Non-pigmented ciliary epithelial cell (primary cell): ENCODE measurements at places on chromosomes 2 and 18.

DNA sequence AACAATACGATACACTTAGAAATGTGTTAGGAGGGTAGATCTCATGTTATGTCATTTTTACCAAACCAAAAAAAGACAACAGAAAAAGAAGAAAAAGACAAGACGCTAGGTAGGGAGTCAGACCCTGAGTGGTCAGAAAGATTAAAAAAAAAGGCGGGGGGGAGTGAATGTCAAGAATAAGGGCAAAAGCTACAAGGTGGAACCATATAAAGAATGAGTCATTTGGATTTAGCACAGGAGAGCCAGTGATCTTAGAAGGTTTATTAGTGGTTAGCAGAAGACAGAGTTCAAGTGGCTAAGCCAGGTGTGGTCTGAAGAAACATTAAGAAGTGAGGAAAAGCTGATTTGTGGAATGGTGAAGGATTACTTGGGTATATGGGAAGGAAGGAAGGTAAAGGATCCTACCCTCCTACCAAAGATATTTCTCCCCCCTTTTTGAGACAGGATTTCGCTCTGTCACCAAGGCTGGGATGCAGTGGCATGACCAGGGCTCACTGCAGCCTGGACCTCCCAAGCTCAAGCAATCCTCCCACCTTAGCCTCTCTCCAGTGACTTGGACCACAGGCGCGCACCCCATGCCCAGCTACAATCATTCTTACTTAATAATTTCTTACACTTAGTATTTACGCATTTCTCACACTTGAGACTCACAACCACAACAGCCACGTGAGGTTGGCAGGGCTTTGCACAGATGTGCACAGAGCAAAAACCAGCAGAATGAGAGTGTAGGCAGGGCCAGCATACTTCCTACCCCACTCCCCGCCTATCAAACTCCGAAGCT lies 2.6 kb downstream of the DSC2 start:
- no peak for DNase-seq

- no peak for DNase-seq
Measured at GRCh38 chr2:157931542-157931941, 55.4 kb upstream of the ACVR1 start.

- no peak for DNase-seq
Measured at GRCh38 chr2:236571145-236571544, 1.5 kb downstream of the ACKR3 start.

- DNase-seq = no peak
Measured at GRCh38 chr2:66334237-66335029, 100.5 kb upstream of the MEIS1 start.

DNA sequence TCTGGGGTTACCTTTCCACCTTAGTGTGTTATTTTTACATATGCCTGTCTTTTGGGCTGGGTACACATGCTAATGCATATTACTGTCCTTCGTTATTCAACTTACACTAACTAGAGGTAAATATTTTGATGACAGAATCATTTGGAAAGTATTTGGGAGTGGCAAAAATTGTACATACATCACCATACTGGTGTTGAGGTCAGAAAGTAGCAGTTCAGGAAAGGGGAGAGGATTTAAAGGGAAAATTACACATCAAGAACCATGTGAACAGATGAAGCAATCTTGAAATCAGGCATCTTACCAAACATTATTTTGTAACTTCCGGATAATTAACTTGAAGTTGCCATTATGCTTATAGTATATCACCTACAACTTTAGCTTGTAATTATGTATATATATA lies 379.7 kb downstream of the RND3 start:
- no peak for DNase-seq

- no peak for DNase-seq
Measured at GRCh38 chr2:205772983-205773382, 90.7 kb downstream of the NRP2 start.

DNA sequence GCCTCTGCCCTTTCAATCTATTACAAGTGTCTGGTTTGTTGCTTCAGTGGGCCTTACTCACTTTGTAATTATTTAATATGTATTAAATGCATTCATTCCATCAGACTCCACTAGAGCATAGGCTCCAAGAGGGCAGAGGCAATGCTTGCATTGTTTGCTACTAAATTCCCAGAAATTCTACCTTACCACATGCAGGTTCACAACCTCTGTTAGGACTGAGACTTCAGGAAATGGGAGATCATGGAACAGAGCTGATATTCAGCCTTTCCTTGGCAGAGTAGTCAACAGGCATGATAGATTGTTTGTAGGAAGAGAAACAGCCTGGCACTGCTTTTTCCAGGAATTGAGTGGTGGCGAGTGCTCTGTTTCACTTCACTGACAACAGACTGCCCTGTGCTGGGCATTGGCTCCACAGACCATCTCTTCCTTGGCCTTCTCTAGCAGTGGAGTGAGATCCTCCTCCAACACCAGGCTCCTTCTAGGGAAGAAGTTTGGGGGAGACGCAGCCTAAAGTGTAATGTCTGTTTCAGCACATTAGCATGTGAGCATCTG lies 6.2 kb upstream of the MATN3 start:
- no peak for DNase-seq

DNA sequence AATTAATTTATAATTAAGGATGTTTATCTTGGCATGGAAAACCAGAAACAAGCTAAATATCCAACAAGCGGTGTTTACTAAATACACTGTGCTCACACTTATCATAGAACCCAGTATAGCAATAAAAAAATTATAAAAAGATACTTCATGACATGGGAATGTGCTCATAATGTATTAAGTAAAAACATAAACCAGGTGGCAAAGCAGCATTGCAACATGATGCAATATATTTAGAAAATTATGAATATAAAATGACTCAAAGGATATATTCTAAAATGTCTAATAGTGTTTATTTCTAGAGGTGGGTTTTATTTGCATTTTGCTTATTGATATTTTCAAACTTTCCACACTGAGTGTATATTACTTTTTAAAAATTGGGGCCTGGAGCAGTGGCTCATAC lies 84.4 kb upstream of the ATL2 start:
- no peak for DNase-seq

GRCh38 chr2:30112561-30112960 lies 34.2 kb upstream of the YPEL5 start:
- no peak for DNase-seq

DNA sequence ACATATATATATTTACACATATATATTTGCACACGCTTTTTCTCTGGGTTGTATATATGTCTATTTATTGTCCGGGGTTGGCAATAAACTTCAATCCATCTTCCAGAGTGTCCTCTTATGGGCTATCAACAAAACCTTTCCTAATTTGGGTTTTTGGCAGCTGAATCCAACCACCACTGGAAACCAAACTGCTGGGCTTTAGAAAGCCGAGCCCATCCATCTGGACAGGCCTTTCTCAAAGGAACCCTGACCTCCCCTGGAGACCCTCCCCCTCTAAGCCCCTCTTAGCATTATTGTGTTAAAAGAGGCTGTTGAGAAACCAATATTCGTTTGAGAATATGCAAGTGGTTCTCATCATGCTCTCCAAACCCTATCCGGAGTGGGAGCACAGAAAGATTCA lies 153.6 kb downstream of the NRP2 start:
- DNase-seq = no peak

- DNase-seq = no peak
Measured at GRCh38 chr2:148947299-148947698, 72.3 kb downstream of the KIF5C start.

DNA sequence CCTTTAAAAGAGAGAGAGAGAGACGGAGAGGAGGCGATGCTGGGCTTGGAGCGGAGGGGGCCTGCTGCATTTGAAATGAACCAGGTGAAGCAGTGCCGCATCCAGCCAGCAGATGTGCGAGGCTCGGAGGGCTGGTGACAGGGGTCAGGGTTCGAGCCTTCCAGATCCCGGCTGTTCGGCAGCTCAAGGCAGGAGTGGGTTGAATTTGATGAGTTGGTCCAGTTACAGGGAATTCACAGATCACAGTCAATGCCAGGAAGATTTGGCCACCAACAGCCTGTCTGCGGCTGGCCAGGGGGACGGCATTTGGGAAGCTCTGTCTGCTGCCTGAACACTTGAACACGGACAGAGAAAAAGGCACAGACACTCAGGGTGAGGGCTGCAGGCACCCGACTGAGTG lies 48.6 kb downstream of the PTGR3 start:
- DNase-seq = no peak

DNA sequence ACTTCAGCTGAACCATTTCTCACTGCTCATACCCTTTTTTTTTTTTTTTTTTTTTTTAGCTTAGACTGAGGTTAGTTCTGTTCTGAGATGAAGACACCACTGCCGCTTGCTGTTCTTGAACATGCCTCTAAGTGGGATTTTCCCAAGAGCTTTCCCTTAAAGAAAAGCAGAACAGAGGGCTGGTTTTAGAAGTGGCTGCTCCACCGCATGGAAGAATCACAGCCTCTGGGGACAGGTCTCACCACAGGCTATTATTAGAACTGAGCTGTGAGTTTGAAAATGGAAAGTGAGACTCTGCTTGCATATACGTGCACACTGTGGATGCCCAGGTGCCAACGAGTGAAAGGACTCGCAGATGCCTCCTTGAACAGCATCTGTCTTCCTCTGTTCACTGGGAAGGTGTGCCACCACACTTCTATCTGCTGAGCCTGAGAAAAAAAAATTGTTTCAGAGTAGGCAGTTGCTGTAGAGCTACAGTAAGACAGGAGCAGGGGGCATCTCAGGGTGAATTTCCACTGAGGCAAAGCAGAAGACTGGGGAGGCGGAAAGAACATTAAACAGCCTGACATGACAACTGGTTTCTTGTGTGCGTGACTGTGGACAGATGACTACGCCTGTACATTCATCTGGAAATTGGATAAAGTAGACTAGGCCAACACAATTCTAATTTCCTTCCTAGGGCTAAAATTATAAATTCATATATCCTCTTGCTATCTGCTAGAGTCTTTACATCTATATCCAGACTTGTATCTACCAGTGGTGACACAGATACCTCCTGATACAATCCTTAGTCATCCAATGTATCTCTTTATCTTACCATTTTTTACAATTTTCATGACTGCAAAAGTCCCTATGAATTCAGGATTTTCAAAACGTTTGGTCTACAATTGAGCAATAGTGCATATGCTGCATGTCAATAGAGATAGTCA lies 1045.7 kb upstream of the CELF4 start:
- DNase-seq = no peak

- peak; percentile 18 for DNase-seq
Measured at GRCh38 chr2:41038408-41038807, 586.5 kb upstream of the SLC8A1 start.

- no peak for DNase-seq
Measured at GRCh38 chr18:58858591-58859468, 5.8 kb upstream of the ZNF532 start.

- DNase-seq = no peak
Measured at GRCh38 chr2:190477661-190478454, 56.7 kb downstream of the NEMP2 start.

DNA sequence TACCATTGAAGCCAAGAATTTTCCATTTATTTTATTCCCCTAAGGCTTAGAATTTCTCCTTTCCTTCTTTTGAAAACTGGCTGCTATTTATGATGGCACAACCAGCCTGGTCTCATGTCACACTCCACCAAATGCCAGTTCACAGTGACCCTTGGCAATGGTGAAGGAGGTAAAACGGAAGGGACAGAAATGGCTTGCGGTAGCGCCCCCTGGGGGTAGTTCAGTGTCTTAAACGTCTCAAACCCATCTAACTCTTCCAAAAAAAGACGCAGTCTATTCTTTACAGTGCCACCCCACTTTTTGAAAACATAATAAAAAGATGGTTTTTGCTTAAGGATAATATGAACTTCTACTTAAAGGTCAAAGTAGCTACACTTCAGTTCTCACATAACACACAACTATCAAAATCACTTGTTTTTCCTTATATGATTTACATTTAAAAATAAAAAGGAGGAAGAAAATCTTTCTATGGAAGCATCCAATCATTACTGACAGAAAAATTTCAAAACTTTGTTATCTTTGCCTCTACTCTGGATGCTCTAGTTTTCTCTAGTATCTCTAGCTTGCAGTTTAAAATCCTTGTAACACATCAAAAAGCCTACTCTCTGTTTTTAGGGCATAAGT lies 28.0 kb downstream of the PNO1 start:
- DNase-seq = no peak

- DNase-seq = peak; percentile 26
Measured at GRCh38 chr18:3649633-3650426, 199.9 kb downstream of the TGIF1 start.

DNA sequence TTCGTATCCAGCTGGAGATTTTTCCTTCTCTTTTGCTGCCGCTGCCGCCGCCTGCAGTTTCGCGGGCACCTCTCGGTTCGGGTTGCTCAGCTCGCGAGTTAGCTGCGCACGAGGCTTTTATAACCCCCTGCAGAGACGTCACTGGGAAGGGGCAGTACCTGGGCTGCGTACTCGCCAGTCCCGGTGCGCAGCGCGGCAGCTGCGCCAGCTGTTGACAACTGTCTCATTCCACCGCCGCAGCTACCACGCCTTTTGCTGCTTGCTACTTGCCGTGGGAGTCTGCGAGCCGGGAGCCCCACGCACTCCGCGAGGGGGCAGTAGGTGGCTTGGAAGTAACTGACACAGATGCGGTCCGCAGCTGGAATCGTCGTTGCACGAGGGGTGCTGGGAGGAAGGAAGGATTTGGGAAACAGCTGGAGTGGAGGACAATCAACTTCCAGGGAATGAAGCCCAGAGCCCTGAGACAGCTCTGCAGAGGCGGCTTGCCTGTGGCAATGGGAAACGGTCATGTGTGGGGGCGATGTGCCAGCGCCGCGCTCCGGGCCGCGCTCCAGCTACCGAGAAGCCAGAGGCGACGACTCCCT lies at the start of gene TACR1:
Gene TACR1, minus strand, starts transcription at position 93 of the 584 bp plus-strand sequence. CDS start 586 bp downstream, outside the sequence.
- DNase-seq = peak; percentile 15

DNA sequence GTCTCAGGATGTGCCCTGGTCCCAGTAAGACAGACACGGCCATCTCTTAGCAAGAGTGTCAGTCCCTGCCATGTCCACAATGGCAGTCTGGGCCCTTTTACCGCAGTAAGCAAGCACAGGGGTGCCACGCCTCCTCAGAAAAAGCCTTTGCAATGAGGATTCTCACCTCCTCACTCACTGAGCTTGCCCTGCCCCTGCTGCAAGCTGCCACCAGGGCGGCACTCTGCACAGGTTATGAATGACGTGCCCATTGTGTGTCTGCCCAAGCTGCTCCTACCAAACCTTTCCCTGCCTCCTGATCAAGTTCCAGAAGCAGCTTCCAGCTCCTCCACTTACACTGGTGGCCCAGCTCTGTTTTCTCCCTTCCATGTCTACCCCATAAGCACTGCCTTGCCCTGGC lies 23.3 kb downstream of the ERCC3 start:
- no peak for DNase-seq

- no peak for DNase-seq
Measured at GRCh38 chr2:46574457-46575355, 95.3 kb downstream of the TMEM247 start.
